Astrocyte of the hippocampus (primary cell): ENCODE measurements at places on chromosomes 2 and 18.

DNA sequence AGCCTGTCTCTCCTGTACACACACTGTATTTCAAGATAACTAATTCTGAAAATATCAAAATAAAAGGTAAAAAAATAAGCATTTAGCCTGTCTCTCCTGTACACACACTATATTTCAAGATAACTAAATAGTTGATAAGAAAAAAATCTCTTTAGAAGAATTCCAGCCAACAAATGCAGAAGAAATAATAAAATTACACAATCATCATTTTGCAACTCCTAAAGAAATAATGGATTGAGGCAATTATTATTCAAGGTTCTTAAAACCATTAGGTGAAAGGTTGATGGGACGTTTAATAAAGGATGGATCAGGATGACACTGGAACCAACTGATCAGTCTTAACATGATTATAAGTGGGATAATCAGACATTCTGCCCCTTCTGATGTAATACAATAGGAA lies 148.0 kb upstream of the FN1 start:
- no peak for DNase-seq

DNA sequence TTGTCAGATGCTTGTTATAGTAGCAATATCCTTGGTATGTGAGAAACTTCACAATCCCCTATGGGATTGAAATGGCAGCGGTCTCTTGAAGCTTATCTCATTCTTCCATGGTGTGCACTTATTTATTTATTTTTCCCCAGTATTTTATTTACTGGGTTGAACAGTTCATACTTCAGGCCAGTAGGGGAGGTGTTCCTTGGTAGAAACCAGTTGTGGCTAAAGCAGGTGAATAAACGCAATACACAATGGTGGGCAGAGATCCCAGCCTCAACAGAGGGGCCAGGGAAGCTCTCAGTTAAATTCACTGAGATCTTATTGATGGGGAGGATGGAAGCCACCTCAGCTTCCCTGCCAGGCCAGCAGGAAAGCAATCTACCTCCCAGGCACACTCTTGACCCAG lies 93.7 kb upstream of the SRD5A2 start:
- no peak for DNase-seq

GRCh38 chr2:18474700-18475099 lies 85.8 kb downstream of the RDH14 start:
- no peak for DNase-seq

- no peak for DNase-seq
These were observed 24.4 kb upstream of the RAB12 start for GRCh38 chr18:8584798-8585197.

GRCh38 chr2:29628108-29628745 lies 293.2 kb downstream of the ALK start:
- no peak for DNase-seq

GRCh38 chr2:1373830-1374229 lies 39.4 kb upstream of the TPO start:
- DNase-seq, result no peak

- DNase-seq, result no peak
These were observed 1.9 kb upstream of the HOXD11 start for GRCh38 chr2:176105078-176105729.

GRCh38 chr2:171083451-171083850 lies 77.2 kb downstream of the TLK1 start:
- DNase-seq, result no peak

- peak; percentile 68 for DNase-seq
These were observed 615 bp downstream of the ADNP2 start for GRCh38 chr18:80109676-80110078.

- no peak for DNase-seq
These were observed 341.2 kb downstream of the DYSF start for GRCh38 chr2:71794611-71795010.

DNA sequence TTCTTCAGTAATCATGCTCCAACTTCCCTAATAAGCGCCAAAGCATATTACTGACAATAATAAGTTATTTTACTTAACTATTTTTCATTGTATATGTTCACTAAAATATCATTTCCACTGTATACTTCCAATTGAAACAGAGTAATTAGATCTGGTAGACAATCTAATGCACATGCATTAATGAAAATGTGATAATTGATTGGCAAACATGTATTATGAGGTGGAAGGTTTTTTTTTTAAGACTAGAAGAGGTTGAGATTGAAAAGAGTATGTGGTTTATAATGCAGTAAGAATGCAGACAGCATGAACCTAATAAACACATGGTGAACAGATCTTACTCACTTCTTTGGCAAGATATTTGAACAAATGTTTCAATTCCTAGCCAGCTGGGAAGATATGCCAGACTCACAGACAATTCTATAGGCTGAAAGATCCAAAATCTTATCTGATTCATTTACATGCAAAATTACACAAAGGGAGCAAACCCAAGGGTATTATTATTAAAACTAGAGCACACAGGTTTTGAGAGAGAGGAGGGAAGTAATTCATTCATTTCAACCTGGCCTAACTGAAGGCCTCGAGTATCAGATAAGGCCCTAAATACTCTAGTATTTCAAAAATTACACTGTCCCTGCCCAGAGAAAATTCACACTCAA lies 2.8 kb downstream of the NCKAP1 start:
- peak; percentile 56 for DNase-seq

GRCh38 chr2:210421916-210422315 lies 54.6 kb downstream of the LANCL1 start:
- peak; percentile 90 for DNase-seq

- DNase-seq, result peak; percentile 67
These were observed 109.1 kb downstream of the HDAC4 start for GRCh38 chr2:239291475-239292350.

DNA sequence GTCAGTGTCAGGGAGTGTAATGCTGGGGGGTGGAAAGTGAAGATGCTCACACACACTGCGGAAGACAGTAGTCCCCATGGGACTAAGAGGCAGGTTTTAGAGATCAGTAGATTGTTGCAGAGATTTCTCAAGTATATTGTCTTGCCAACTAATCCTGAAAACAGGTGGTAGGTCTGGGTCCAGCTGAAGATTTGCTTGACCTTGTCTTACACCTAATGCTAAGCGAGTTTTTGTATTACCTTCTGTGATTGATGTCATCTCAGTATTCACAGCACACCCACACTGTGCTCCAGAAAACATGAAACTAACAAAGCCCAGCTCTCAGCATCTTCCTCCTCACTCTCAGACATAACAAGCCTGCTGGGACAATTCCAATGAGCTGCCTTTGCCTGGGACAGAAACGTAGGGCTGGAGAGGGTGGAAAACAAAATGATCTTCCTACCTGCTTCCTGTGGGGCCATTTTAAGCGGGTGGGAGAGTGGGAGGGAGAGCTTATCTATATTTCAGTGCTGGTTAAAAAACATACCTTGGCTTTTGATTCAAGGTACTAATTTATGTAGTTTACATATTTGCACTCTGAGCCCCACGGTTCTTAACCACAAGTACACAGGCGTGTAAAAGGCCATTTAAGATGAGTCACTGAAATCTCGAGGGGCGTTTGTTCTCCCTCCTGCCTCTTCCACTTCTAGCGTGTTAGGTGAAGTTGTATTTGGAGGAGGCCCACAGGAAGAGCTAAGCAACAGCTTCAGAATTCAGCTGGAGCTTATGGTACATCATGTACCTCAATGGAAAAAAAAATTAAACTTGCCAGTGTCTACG lies 23.1 kb upstream of the RBMS1 start:
- peak; percentile 67 for DNase-seq

GRCh38 chr2:102893870-102894269 lies 132.0 kb downstream of the TMEM182 start:
- DNase-seq, result no peak

GRCh38 chr2:185142677-185143076 lies 544.3 kb downstream of the ZNF804A start:
- DNase-seq, result no peak

DNA sequence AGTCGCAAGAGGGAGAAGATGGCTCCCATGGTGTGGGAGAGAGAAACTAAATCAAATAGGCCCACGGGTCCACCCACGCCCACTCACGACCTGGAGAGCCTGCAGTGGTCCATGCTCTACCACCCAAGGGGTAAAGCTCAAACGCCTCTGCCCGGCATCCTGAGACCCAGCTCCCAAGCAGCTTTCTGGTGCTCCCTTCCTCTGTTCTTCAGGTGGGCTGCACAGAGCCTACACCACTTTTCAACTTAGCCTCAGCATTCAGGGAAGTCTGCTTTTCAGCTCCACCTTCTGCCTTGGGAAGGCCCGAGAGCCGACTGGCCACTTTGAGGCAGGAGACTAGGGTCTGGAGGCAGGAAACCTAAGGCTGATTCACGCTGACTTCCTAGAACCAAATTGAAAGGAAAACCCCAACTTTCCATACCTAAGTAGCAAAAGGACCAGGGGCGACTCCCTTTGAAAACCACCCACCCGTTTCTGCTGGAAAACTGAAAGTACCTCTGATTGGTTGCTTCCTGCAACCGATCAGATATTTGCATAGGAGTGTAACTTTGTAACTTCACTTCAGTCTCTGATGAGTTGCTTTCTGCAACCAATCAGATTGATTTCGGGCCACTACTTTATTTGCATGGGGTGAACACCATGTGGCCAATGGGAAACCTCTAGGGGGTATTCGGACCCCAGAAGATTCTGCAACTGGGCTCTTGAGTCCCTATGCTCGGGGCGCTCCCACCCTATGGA lies 26.8 kb upstream of the SPATA3 start:
- no peak for DNase-seq

- DNase-seq, result no peak
These were observed 45.9 kb upstream of the ZNF638 start for GRCh38 chr2:71285706-71286105.

- no peak for DNase-seq
These were observed 23.1 kb downstream of the ODC1 start for GRCh38 chr2:10424916-10425505.
